Pancreas (tissue), 10 donors: ENCODE measurements at places on chromosomes 4 and X. TPM values are rescaled to one million over a fixed set of nuclear protein-coding genes. Genes with fewer than 3 reads are reported as not detected.

DNA sequence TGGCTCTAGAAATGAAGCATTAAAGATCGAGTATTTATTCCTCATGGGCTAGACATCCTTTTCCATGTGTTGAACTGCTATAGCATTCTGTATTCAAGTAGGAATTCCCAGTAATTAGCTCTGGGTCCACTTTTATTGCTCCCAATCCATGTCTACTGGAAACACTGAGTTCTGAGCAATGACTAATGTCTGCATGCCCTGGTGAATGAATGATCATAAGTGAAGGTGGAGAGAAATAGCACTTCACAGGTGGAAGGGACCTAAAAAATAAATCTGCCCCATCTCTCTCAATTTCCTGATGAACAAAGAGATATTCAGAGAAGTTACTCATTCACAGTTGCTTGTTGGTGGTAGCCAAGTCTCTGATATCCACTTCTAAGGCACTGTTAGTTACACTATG is 34.6 kb upstream of the CXCL8 start:
- DNase-seq = no peak

DNA sequence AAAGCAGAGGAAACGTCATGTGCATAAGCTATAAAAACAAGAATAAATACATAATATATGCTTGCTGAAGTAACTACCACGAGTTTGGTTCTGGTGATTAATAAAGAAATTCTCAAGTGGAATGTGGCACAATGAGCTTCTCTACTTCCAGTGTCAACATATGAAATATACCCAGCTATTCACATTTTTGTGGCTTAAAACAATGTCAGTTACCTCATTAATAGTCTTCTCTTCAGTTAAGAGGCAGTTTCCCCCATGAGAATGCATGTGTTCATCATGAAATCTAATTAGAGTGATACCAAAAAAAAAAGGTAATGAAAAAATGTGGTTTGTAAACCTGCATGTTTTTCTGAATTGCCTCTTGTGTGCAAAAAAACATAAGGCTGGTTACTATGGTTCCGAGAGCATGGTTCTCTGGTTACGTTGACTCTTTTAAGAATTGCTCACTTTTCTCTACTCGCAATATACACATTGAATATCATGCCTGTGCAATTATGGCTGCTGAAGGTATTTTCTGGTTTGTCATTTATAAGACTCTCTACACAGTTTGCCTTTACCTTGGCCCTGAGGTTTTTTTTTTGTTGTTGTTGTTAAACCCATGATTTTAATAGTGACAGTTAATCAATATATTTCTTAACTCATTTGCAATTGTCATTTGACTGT is 108.2 kb downstream of the PCDH7 start:
- no peak for DNase-seq

GRCh38 chrX:64894454-64895038 is 81.7 kb downstream of the ZC4H2 start:
- no peak for DNase-seq

- DNase-seq = no peak
Measured at GRCh38 chrX:147803948-147804347, 107.8 kb upstream of the FMR1 start.

SMPX gene
- total RNA-seq = not detected
